ENCODE measurements at places on chromosomes 6 and 20. TPM values are rescaled to one million over a fixed set of nuclear protein-coding genes. Genes with fewer than 3 reads are reported as not detected.

- peaks cover 9% of the 10 kb centered on the region for H3K4me1 ChIP-seq
- no peak overlapping the region for H3K27ac ChIP-seq
- no peaks in the 10 kb centered on the region for H3K27me3 ChIP-seq
- H3K36me3 ChIP-seq = no peaks in the 10 kb centered on the region
- H3K4me3 ChIP-seq = no peak overlapping the region
- no peak for DNase-seq
Measured at GRCh38 chr20:50591233-50591852, 81.2 kb downstream of the PTPN1 start.

The RAD21L1 gene
- not detected for total RNA-seq

The BFSP1 gene
- total RNA-seq = not detected

GRCh38 chr6:127146932-127147331, 28.5 kb downstream of the RSPO3 start:
- no peak overlapping the region for H3K27ac ChIP-seq
- no peak for DNase-seq
- H3K27me3 ChIP-seq = no peaks in the 10 kb centered on the region
- no peak overlapping the region for H3K4me3 ChIP-seq

DNA sequence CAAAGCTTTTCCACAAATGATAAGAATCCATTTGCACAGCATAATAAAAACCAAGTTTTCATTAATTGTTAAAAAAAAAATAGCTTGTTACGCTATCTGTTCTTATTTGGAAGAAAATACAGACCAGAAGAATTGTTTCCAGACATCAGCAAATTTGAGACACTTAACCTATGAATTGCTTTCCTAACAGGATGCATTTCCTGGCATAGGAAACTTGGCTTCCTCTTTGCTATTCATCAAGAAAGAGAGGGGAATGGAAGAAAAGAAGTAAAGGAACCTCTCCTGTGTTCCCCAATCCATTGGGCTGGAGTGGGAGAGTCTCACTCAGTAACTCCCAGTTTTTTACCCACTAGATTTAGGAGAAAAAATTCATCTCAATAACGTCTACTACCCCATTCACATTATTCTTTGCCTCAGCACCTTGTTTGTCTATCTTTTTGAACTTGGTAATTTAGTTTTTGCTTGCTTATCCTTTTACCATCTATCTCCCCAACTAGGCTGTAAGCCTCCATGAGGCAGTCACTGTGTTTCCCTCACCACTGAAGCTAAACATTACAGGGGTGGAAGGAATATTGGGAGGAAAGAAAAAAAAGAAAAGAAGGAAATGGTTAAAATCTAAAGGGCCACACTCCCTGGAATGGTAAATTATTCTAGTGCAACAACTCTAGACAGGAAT, 150.3 kb downstream of the COL21A1 start:
- no peaks in the 10 kb centered on the region for H3K27me3 ChIP-seq
- H3K4me1 ChIP-seq = no peaks in the 10 kb centered on the region
- no peak for DNase-seq
- no peaks in the 10 kb centered on the region for H3K36me3 ChIP-seq

The EEF1A2 gene
- 0.54 TPM for total RNA-seq

- H3K27me3 ChIP-seq = no peaks in the 10 kb centered on the region
- no peak overlapping the region for H3K27ac ChIP-seq
- no peaks in the 10 kb centered on the region for H3K4me1 ChIP-seq
- H3K4me3 ChIP-seq = no peak overlapping the region
Measured at GRCh38 chr20:62946918-62947317, 5.6 kb upstream of the SLC17A9 start.

The HAO1 gene
- total RNA-seq = not detected

- H3K4me1 ChIP-seq = no peaks in the 10 kb centered on the region
- H3K27me3 ChIP-seq = no peaks in the 10 kb centered on the region
Measured at GRCh38 chr6:74434171-74434570, 738.2 kb downstream of the CD109 start.

The WASF1 gene
- 81.1 TPM for total RNA-seq

GRCh38 chr20:62603021-62603906, 39.0 kb upstream of the SLCO4A1 start:
- peaks cover 6% of the 10 kb centered on the region for H3K27me3 ChIP-seq
- no peak overlapping the region for H3K27ac ChIP-seq
- no peak for DNase-seq
- H3K36me3 ChIP-seq = no peaks in the 10 kb centered on the region

- H3K27ac ChIP-seq = no peak overlapping the region
- H3K4me3 ChIP-seq = no peak overlapping the region
- H3K36me3 ChIP-seq = no peaks in the 10 kb centered on the region
- peak; percentile 33 for DNase-seq
- H3K27me3 ChIP-seq = no peaks in the 10 kb centered on the region
Measured at GRCh38 chr6:118309337-118310093, 238.6 kb upstream of the PLN start.

The RAET1G gene
- total RNA-seq = not detected

GRCh38 chr20:64082126-64082731, 2.0 kb downstream of the LKAAEAR1 start:
- H3K27ac ChIP-seq = no peak overlapping the region
- DNase-seq = peak; percentile 56
- peaks cover 78% of the 10 kb centered on the region for H3K27me3 ChIP-seq

The OR2H1 gene
- not detected for total RNA-seq

- no peak for DNase-seq
- H3K36me3 ChIP-seq = no peaks in the 10 kb centered on the region
- no peaks in the 10 kb centered on the region for H3K27me3 ChIP-seq
- no peak overlapping the region for H3K27ac ChIP-seq
- H3K4me1 ChIP-seq = no peaks in the 10 kb centered on the region
- H3K4me3 ChIP-seq = no peak overlapping the region
Measured at GRCh38 chr6:30804333-30804732, 60.0 kb upstream of the IER3 start.

The HLA-DQB2 gene
- not detected for total RNA-seq

GRCh38 chr20:21129861-21130260, 4.0 kb downstream of the KIZ start:
- H3K36me3 ChIP-seq = no peaks in the 10 kb centered on the region
- H3K27ac ChIP-seq = no peak overlapping the region
- H3K4me3 ChIP-seq = no peak overlapping the region

DNA sequence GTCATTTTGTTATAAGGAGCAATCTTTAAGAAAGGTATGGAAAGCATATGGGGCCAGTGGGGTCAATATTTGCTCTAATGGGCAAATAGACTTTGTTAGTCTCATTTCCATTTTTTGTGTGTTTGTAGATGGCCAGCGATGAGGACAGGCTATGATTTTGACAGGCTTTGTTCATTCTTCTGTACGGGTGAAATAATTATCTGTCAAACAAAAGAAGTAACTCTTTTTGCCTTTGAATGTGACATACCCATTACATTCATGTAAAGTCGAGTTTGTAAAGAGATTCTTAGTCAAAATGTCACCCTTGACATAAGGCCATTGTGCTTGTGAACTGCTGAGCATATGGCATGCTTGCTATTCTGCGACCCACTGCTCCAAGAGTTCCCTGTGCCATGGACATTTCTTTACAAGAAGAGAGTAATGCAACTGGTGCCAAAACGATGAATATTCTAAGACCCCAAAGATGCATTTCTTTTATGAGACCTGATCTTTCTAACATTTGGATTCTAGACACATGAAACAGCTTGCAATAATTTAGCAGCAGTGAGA, 38.2 kb upstream of the JAG1 start:
- DNase-seq = no peak
- H3K27ac ChIP-seq = no peak overlapping the region
- H3K36me3 ChIP-seq = no peaks in the 10 kb centered on the region
- peaks cover 2% of the 10 kb centered on the region for H3K27me3 ChIP-seq
- peaks cover 30% of the 10 kb centered on the region for H3K4me1 ChIP-seq
- H3K4me3 ChIP-seq = no peak overlapping the region

The AFDN gene
- total RNA-seq = 261 TPM

The ECHDC1 gene
- 75.9 TPM for total RNA-seq

The LSM2 gene
- total RNA-seq = 125 TPM

The TGM3 gene
- total RNA-seq = 0.31 TPM

DNA sequence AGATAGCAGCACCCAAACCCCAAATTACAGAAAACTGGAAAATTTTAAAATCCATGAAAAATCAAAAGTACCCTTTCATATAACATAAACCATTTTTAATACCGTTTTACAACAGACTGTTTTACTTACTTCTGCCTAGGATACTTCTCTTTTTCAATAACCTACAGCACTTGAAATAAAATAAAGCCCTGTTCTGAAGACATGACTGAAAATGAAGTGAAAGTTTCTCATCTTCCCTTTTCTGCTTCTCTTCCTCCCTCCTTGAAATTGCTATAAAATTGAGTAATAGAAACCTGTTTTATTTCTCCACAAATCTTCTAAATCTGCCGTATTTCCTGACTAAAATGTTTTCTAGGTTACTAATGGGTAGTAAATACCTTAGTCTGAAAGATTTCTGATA, 20.3 kb downstream of the MMS22L start:
- peaks cover 50% of the 10 kb centered on the region for H3K36me3 ChIP-seq
- H3K4me1 ChIP-seq = no peaks in the 10 kb centered on the region
- H3K27me3 ChIP-seq = no peaks in the 10 kb centered on the region
- no peak overlapping the region for H3K27ac ChIP-seq
- no peak for DNase-seq

DNA sequence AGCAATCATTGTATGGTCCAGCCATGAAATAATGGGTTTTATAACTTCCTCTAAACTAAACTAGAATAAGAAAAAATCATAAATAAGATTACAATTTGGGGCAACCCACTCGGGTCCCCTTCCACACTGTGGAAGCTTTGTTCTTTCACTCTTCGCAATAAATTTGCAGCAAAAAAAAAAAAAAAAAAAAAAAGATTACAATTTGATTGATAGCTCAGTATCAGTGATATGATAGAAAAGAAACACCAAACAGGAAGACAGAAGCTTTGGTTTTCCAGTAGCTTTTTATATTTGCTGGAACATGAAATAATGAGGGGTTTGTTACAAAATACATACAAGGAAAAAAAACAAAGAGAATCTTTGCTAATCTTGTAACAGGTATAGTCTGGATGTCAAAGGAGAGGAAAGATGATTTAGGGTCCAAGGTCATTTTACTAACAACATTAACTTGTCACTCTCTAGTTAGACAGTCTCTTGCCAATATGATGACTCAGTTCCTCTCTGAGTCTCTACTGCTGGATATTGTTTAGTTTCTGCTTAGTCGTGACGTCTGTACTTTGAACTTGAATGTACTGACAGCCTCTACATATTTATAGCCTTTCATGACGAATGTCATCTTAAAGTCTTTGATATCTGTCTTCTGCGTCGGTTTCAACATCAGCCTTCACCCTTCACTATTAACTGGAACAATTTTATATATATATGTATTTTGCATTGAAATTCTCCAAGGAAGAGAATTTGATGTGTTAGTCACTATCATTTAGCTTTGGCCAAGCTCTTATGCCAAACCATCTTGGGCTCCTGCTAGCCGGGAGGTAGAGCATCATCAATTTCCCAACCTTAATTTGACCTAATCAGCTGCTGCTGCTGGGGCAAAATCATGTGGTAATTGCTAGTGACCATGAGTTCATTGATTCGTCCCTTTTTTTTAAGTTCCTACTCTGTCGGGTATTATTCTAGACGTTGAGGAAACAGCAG, 213.1 kb upstream of the STXBP5 start:
- H3K27me3 ChIP-seq = no peaks in the 10 kb centered on the region
- no peak overlapping the region for H3K4me3 ChIP-seq
- no peak overlapping the region for H3K27ac ChIP-seq
- DNase-seq = no peak
- no peaks in the 10 kb centered on the region for H3K4me1 ChIP-seq
- no peaks in the 10 kb centered on the region for H3K36me3 ChIP-seq

DNA sequence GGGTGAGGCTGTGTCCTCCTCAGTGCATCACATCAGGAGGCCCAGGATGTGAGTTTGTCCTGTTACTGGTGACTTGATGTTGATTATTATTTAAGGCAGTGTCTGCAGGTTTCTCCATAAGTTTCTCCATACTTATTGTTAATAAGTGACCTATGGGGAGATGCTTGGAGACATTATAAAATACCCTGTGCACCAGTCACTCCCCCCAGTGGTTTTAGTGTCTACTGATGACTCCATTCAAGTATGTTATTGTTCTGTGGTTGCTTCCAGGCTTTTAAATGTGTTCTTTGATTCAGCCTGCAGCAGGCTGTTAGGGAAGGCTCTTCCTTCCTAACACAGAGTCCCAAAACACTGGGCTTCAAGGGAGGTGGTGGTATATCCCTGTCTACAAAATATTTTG, 14.6 kb upstream of the CST3 start:
- no peak overlapping the region for H3K27ac ChIP-seq
- no peaks in the 10 kb centered on the region for H3K4me1 ChIP-seq
- DNase-seq = no peak
- no peaks in the 10 kb centered on the region for H3K27me3 ChIP-seq
- H3K4me3 ChIP-seq = no peak overlapping the region

The WFDC5 gene
- not detected for total RNA-seq

GRCh38 chr20:56428410-56428809, 16.4 kb downstream of the CASS4 start:
- DNase-seq = no peak
- H3K4me3 ChIP-seq = no peak overlapping the region
- no peak overlapping the region for H3K27ac ChIP-seq
- H3K4me1 ChIP-seq = no peaks in the 10 kb centered on the region

The TAAR2 gene
- not detected for total RNA-seq

The CCN6 gene
- not detected for total RNA-seq

The NKAIN2 gene
- 0.45 TPM for total RNA-seq

DNA sequence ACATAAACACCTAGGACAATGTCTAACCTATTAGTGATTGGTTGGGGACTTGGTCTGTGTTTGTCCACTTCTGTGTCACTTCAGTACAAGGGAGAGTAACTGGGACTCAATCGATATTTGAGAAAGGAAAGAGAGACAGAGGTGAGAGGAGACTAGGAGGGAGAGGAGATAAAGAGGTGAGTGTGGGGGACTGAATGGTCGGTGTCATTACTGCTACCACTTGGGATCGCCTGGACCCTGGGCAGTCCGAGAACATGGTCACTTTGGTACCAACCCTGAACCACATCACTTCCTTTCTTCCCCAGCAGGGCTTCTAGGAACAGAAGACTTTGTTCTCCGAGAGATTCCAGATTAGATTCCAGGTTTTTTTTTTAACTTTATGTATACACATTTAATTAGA, 63.7 kb downstream of the GPR6 start:
- no peak overlapping the region for H3K27ac ChIP-seq
- H3K36me3 ChIP-seq = no peaks in the 10 kb centered on the region
- no peak overlapping the region for H3K4me3 ChIP-seq
- no peaks in the 10 kb centered on the region for H3K27me3 ChIP-seq

GRCh38 chr20:63697357-63697867, 960 bp downstream of the TNFRSF6B start:
- peaks cover 10% of the 10 kb centered on the region for H3K4me1 ChIP-seq
- no peak for DNase-seq
- no peak overlapping the region for H3K27ac ChIP-seq
- no peak overlapping the region for H3K4me3 ChIP-seq

The SSTR4 gene
- not detected for total RNA-seq

Data from neural progenitor cell (in vitro differentiated cells).